M059J (cell line): ENCODE measurements at places on chromosomes 6 and 20. TPM values are rescaled to one million over a fixed set of nuclear protein-coding genes. Genes with fewer than 3 reads are reported as not detected.

The CYP39A1 gene
- total RNA-seq = 4.5 and 6.2 TPM in 2 replicates

The TP53TG5 gene
- total RNA-seq = not detected in 2 replicates

The ADGRF5 gene
- total RNA-seq = 0.07 TPM in 1 of 2 replicates, not detected in the other

- no peak for DNase-seq
Measured at GRCh38 chr20:25290646-25291431, 43.0 kb downstream of the PYGB start.

- peak; percentile 49 for DNase-seq
Measured at GRCh38 chr6:45946352-45946751, 69.3 kb downstream of the CLIC5 start.
